ENCODE measurements at places on chromosomes 2 and 18.

DNA sequence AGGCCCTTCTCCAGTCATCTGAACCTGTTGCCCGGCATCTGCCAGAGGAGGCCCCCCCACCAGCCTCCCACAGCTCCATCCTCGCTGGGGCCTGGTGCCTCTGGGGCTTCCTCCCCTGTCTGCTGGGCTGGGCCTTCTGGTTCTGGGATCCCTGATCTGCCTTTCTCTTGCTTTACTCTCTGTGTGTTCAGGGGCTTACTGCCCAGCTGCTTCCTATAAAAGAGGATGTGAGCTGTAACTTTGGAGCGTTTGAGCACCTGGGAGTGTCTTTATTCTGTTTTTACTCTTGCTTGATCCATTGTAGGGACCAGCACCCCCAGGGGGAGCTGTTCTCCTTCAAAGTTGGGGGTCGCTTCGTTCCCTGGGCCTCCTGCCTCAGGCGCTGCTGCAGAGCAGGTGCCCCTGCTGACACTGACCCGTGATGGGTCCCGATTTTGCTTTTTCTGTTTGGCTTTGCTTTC is 23.1 kb upstream of the FAHD2A start:
- DNase-seq, result no peak

GRCh38 chr2:27527182-27527581 is 30.5 kb downstream of the GCKR start:
- DNase-seq, result no peak

- no peak for DNase-seq
Observed at GRCh38 chr2:71358931-71359671, 27.5 kb downstream of the ZNF638 start.

DNA sequence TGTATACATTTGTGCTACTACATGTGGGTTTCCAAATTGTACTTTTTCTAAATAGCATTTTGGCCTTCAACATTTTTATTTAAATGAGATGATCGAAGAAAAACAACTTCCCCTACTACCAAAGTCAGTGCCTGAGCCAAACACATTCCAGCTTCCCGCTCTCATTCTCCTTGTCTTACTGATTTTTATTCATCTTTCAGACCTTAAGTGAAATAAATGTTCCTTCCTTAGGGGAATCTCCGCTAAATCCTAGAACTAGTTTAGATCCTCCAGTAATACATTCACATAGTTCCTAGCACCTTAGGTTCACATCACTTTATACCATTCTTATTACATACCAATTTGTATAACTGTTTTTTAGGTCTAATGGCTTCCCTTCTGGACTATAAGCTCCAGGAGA is 122.3 kb upstream of the COL3A1 start:
- no peak for DNase-seq

- no peak for DNase-seq
Observed at GRCh38 chr2:172551271-172551670, 4.6 kb upstream of the PDK1 start.

GRCh38 chr2:232273903-232274643 is 104.5 kb upstream of the ALPP start:
- no peak for DNase-seq

GRCh38 chr2:217789003-217789735 is 213.6 kb downstream of the TNS1 start:
- DNase-seq, result peak; percentile 64

Measured in NCI-H524 (cell line).